ENCODE measurements at places on chromosomes 11 and 22.

DNA sequence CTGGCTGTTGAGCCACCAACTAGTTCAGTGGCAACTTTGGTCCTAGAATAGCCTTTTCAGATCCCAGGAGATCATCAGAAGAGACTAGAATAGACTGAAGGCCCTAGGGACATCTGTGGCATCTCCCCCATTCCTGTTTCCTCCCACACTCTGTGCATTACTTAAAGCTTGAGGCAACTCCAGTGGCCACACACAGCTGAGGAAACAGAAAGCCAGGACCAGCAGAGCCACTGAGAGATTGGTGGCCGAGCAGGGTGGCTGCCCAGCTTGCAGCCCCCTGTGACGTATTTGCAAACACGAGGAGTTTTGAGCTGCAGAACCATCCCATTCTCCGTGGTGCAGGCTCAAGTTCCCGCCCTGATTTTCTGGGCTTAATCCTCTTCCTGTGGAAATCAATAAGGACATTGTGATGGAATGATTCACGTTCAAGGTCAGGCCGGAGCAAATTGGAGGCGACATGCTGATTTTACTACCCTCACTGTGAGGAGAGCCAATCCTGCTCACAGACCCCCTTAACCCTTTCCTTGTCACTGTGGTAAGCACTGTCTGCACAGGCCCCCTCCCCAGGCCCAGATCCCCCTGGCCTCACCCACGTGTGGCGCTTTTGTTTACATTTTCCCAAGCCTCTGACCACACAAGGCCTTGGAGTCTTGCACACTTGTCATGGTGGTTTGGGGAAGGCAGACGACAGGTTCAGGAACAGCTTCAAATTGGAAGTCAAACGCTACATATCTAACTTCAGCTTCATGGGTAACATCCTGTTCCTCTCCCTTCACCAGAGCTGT is 69.1 kb upstream of the MYOD1 start:
- no peak for DNase-seq

GRCh38 chr22:29202212-29203192 is 3.2 kb upstream of the EMID1 start:
- DNase-seq = peak; percentile 8

- DNase-seq = no peak
Measured at GRCh38 chr11:11958403-11959231, 49.8 kb downstream of the DKK3 start.

DNA sequence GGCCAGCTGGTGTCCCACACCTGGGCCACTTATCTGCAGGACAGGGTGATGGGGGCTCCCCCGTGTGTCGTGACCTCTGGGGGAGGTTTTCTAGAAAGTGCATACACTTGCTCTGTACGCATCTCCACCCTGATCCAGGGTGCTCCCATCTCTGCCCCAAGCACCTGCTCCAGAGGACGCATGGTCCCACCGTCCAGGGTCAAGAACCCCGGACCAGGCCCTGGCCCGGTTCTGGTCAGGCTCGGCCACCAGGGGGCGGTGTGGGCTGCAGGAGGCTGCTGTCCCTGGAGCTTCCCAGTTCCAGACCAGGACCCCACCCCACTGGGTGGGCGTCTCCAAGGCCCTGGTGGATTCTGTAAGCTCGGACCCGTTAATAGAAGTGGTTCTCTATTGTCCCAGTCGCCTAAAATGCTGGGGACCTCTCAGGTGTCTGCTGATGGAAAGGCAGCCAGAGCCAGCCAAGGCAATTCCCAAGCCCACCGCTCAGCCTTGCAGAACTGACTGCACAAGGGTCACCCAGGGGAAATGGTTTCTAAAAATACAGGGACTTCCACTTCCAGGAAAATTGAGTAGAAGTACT is 34.7 kb upstream of the SEPTIN5 start:
- DNase-seq = no peak

GRCh38 chr11:130174642-130175041 is 15.1 kb downstream of the ST14 start:
- no peak for DNase-seq

DNA sequence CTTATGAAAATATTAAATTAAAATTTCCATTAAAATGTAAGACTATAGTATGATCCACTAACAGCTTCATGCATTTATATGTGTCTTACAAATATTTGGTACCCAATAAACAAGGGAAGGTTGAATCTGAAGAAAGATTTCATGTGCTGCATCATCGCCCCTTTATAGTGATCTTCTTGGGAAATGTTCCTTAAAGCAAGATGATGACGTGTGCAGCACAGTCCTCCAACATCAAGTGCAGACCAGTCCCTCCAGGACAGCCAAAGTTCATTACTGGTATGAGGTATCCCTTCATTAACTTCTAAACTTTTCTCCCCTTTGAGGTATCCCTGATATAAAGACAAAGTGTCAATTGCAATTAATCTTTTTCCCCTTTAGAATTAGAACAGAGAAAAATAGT is 567.0 kb downstream of the METTL15 start:
- no peak for DNase-seq

GRCh38 chr11:75450826-75451821 is 18.1 kb upstream of the KLHL35 start:
- no peak for DNase-seq

DNA sequence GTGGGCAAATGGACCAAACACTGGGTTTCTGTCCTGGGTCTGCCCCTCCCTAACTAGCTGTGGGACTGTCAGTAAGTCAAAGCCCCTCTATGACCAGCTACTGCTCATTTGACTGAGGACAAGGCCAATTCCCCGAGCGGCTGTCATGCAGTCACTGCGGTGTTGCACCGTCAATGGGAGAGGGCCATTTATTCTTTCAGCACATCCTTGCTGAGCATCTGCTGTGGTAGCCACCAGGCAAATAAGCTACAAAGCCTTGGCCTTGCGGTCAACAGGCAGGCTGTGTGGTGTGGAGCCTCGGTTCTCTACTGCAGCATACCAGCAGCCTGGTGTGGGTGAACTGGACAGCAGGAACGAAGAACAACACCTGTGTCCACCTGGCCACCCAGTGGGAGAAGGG is 25.8 kb upstream of the SERPIND1 start:
- no peak for DNase-seq

GRCh38 chr11:102007567-102008437 is 39.4 kb upstream of the CFAP300 start:
- DNase-seq = peak; percentile 54

- no peak for DNase-seq
Measured at GRCh38 chr11:113293936-113294335, 20.4 kb upstream of the TTC12 start.

DNA sequence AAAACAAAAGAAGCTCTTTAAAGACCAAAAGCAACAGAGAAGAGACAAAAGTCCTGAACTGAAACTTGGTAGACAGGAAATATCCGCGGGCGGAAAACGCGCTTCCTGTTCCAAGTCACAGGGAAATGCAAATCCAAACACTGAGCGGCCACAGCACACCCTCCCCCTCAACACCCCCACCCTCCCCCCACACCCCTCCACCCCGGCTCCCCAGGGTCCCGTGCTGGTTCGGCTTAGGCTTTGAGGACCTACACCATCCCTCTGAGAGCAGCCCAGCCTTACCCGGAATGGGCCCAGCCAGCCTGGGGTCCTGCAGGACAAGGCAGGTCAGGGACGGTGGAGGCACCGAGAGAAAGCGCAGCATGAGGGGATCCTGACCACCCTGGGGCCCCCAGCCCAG is 160.4 kb downstream of the BRD1 start:
- no peak for DNase-seq

- DNase-seq = no peak
Measured at GRCh38 chr11:112797648-112798293, 163.4 kb upstream of the NCAM1 start.
